Stimulated activated CD8-positive, alpha-beta memory T cell treated with anti-CD3 and anti-CD28 coated beads, Interleukin-15, amount 100 ng/mL, for 24 hours (primary cell): ENCODE measurements at places on chromosomes 5 and 9.

DNA sequence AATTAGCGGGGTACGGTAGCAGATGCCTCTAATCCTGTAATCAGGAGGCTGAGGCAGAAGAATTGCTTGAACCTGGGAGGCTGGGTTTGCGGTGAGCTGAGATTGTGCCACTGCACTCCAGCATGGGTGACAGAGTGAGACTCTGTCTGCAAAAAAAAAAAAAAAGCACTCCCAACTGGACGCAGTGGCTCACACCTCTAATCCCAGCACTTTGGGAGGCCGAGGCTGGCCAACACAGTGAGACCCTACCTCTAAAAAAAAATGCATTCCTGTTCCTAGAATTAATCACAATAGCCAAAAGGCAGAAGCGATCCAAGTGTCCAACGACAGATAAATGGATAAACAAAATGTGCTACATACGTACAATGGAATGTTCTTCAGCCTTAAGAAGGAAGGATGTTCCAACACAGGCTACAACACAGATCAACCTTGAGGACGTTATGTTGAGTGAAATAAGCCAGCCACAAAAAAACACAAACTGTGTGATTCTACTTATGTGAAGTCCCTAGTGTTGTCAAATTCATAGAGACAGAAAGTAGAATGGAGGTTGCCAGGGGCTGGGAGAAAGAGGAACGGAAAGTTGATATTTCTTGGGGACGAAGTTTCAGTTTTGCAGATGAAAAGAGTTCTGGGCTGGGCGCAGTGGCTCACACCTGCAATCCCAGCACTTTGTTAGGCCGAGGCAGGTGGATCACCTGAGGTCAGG is 13.8 kb downstream of the FAM78A start:
- no peak for DNase-seq

- no peak for DNase-seq
Observed at GRCh38 chr5:1288439-1289335, 6.2 kb downstream of the TERT start.

- no peak for DNase-seq
Observed at GRCh38 chr5:115589043-115589442, 13.2 kb downstream of the TICAM2 start.

DNA sequence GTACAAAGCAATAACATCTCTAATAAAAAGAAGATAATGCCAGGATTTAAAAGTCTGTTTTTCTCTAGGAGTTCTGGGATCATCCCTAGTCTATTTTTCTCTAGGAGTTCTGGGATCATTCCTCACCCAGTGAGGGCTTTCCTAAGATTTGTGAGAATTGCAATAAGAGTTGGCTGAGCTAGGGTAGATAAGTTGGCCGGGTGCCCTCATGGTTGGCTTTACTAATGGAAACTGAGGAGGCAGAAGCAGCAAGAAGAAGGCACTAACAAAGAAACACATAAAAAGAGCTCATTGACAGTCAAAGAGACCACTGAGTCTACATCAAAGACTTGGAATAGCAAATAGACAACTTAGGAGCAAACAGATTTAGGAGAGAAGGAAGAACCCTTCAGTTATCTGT is 4.2 kb downstream of the SLC1A3 start:
- DNase-seq = no peak

GRCh38 chr5:59126708-59127573 is 544.1 kb downstream of the RAB3C start:
- no peak for DNase-seq

- no peak for DNase-seq
Observed at GRCh38 chr5:160047423-160047822, 38.5 kb downstream of the TTC1 start.

- no peak for DNase-seq
Observed at GRCh38 chr9:127036437-127036836, 86.0 kb downstream of the ANGPTL2 start.

DNA sequence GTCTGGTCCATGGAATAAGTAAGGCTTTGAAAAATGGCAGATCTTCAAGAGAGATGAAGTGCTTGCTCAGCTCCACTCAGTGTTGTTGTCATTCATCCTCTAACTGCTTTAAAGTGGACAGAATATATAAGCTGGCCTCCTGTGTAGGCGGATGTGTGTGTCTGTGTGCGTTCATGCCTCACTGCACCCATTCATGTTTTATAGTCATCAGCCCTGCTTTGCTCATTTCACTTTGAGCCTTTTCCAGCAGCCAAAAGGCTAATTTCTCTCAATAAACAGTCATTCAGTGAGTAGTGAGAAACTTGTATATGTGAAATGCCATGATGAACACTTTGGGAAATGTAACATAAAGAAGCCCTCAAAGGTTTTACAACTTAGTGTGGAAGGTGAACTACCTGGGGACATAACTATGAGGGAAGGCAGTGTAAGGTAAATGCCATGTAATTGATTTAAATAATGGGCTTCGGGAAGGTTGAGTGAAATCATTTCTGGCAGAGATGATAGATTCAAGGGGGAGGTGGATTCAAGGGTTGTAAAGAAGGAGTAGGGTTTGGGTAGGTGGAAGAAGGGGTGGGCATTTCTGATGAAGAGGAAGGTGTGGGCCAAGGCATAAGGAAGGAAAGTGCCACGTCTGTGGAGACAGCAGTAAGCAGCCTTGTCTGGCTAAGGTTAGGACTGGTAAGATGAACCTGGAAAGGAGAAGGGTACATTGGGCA is 15.7 kb downstream of the TTC23L start:
- DNase-seq = no peak

- DNase-seq = no peak
Observed at GRCh38 chr5:111401906-111402305, 110.4 kb downstream of the STARD4 start.

- no peak for DNase-seq
Observed at GRCh38 chr5:76789991-76790581, 28.7 kb upstream of the F2RL1 start.

DNA sequence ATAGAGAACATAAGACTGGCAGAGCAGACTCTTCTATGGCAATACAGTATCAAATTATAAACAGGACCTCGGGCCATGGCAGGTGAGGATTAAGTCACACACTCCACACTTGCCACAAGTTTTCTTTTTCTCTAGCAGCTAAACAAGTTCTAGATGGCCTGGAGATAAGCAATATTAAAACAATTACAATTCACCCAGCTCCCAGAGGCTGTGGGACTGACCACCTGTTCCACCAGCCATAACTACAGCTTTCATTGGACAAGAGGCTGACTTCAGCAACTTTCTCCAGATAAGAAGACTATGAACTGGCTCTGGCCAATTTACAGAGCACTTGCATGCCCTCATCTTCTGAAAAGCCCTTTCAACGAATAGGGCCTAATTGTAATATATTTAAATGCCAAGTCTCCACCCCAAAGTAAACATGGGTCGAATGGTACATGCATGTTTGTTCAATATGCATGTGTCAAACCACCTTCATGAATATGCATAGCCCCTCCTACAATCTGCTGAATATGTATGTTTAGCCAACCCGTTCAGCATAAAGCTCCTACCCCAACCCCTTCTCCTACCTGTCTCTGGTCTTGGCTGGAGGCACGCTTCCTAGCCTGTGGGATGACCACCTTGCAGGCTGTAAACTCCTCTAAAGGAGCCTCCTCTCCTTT is 6.1 kb upstream of the CFAP157 start:
- no peak for DNase-seq

- DNase-seq = no peak
Observed at GRCh38 chr5:17951392-17952169, 317.3 kb downstream of the TAF11L14 start.

DNA sequence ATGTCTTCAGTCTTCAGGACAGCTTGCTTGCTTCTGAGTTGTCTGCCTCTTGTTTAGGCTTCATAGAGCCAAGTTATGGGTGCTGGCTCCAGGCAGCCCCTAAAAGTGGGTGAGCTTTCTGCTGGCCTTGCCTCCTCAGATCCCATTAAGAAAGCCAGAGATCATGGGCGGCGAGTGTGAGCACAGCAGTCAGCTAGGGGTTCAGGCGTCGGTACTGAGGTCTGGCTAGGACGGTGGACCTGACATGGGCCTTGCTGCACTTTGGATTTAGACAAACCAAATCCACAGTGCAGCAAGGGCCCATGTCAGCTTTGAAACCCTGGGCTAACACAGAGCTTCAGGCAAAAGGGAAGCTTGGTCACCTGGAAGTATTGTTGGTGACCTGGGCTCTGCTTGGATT is 17.6 kb downstream of the PSAT1 start:
- no peak for DNase-seq

GRCh38 chr5:93150311-93151012 is 430.6 kb downstream of the NR2F1-AS1 start:
- DNase-seq = no peak

GRCh38 chr5:175873088-175873454 is 1.7 kb downstream of the CPLX2 start:
- no peak for DNase-seq

DNA sequence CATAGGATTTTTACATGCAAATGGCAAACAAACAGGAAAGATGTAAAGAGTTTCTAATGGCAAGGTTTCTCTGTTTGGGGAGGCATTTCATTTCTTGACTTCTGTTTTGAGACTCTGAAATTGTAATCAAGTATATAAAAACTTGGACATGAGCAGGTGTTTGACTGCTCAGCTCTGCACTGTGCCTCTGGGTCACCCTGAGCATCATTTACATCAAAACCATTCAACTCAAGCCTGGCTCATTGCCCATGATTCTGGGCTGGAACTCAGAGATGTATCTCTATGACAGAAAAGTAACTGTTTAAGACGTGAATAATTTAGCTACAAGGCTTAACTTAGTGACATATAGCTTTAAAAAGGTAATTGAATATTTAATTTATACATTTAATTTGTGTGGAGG is 1402.4 kb upstream of the NUDT12 start:
- DNase-seq = no peak

GRCh38 chr5:980001-980588 is 28.5 kb upstream of the NKD2 start:
- no peak for DNase-seq

GRCh38 chr5:157520911-157521703 is 54.5 kb downstream of the ADAM19 start:
- DNase-seq = no peak

DNA sequence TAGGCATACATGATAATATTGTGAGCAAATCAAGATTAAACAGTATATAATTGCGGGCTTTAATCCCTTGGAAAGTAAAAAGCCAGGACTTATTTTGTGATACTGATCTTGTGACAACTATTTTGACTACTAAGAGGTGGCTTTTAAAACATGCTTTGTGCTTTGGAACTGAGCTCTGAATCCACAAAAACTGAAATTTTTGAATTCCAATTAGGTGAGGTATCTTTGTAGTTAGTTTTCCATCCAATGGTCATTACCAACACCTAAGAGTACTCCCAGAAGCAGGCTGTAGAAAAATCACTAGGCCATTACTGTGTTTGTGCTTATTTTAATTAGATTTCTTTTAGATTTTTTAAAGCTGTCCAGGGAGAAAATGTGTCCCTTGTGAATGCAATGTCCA is 559.5 kb upstream of the WWC1 start:
- DNase-seq = no peak

DNA sequence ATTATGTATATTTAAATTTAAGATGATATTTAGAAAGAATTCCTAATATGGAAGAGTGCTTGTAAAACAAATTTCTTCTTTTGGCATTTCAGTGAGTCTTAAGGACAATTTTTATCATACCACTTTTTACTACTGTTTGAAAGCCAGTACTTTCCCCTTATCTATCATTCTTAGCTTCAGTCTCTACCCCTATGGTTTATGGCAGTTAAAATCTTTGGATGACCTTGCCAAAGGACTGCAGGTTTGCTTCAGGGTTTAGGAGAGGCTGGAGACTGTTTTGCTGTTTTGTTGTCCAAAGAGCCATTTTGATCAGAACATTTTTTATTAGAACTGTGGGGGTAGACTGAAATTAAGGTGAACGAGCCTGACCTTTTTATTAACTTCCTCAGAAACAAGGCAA is 30.8 kb downstream of the SLC38A9 start:
- DNase-seq = no peak

DNA sequence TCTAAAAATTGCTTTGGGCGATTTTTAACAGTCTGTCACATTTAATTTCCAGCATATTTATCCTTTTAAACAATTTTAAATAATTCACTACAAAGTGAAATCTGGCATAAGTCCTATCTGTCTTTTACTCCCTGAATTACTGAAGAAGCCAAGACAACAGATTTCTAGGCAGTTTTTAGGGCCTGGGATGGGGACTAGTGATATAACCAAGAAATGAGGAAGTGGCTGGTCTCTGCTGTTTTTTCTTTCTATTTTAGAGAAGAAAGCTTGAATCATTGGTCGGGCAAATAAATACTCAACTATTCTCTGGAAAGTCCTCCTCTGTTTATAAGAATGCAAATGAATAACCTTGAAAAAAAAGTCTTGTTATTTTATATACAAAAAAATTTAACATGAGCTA is 79.7 kb upstream of the SSBP2 start:
- DNase-seq = no peak
